ENCODE measurements at places on chromosomes 7 and 10.

- DNase-seq = no peak
These were observed 150.4 kb upstream of the FEZF1 start for GRCh38 chr7:122454776-122455507.

- no peak for DNase-seq
These were observed 54.2 kb downstream of the TRIL start for GRCh38 chr7:28903730-28904577.

DNA sequence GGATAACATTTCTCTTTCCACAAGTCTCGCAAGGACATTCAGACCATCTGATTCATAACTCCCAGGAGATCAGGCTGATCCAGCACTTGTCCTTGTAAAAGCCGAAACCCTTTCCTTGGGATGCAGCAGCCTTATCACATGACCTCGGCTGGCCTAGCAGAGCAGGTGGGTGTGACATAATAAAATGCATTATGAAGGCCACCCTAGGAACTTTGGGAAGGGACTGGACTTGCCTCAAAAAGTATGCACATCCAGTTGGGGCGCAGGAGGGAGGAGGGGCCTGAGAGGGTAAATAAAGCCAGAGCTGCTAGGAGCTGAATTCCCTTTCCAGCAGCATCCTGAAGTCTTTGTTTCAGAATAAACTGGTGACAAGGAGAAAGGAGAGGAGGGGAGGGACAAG is 260.8 kb downstream of the SNX13 start:
- no peak for DNase-seq

- no peak for DNase-seq
These were observed 1.5 kb downstream of the IRF5 start for GRCh38 chr7:128939075-128939860.

DNA sequence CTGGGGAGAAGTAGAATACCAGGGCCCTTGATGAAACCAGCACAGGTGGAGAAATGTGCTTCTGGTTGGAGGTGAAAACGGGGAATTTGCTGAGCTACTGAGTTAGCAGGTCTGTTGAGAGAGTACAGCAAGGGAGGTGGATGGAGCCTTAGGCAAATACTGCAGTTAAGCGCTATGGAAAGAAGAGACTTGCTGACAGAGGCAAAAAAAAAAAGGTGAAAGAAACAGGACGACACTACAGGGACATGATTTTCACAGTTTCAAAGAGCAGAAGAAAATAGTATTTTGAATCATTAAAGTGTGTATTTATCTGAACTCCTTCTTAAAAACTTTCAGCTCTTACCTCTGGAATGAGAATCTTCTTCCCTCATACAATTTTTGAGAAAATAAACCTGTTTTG is 159.5 kb downstream of the DNAH11 start:
- DNase-seq = no peak

- no peak for DNase-seq
These were observed 313.6 kb upstream of the ZMIZ1 start for GRCh38 chr10:78755063-78755701.

GRCh38 chr7:141593134-141593533 is 41.9 kb downstream of the AGK start:
- no peak for DNase-seq

All from head of caudate nucleus (tissue), 42 donors.